ENCODE measurements at places on chromosomes 2 and 18. TPM values are rescaled to one million over a fixed set of nuclear protein-coding genes. Genes with fewer than 3 reads are reported as not detected.

DNA sequence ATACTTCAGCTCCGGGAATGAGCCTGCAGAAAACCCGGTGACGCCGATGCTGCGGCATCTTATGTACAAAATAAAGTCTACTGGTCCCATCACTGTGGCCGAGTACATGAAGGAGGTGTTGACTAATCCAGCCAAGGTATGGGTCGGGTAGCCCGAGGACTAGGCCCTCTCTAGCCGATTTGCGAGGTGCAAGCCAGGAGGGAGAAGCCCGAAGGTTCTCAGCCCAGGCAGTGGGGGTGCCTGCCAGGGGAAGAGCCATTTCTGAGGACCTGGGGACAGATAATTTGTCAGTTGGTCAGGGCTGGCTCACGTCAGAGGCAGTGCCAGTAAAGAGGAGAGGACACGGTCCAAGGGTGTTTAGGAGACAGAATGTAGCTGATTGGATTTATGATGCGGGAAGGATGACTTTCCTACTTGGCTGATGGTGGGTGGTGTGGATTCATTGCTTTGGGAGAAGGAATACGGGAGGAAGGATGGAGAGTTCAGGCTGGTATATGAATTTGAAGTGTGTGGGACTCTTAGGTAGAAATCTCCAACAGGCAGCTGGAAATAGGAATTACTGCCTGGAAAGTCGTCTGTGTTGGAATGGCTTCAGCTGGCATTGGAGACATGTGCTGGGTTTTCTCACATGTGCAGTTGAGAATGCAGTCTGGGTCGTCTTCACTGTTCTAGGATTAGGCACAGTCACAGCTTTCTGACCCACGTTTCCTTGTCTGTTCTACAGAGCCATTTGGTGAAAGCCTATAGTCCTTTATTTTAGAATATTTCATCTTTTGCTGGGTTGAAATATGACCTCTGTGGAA is 874 bp downstream of the NDUFAF7 start:
- H3K27ac ChIP-seq = no peak overlapping the region
- H3K4me1 ChIP-seq = peaks cover 22% of the 10 kb centered on the region
- peaks cover 34% of the 10 kb centered on the region for H3K36me3 ChIP-seq
- no peaks in the 10 kb centered on the region for H3K27me3 ChIP-seq

GALR1 gene
- not detected for total RNA-seq

GRCh38 chr2:230254152-230254881 is 28.8 kb downstream of the SP140 start:
- no peaks in the 10 kb centered on the region for H3K27me3 ChIP-seq
- H3K27ac ChIP-seq = no peak overlapping the region
- H3K36me3 ChIP-seq = peaks cover 27% of the 10 kb centered on the region

DNA sequence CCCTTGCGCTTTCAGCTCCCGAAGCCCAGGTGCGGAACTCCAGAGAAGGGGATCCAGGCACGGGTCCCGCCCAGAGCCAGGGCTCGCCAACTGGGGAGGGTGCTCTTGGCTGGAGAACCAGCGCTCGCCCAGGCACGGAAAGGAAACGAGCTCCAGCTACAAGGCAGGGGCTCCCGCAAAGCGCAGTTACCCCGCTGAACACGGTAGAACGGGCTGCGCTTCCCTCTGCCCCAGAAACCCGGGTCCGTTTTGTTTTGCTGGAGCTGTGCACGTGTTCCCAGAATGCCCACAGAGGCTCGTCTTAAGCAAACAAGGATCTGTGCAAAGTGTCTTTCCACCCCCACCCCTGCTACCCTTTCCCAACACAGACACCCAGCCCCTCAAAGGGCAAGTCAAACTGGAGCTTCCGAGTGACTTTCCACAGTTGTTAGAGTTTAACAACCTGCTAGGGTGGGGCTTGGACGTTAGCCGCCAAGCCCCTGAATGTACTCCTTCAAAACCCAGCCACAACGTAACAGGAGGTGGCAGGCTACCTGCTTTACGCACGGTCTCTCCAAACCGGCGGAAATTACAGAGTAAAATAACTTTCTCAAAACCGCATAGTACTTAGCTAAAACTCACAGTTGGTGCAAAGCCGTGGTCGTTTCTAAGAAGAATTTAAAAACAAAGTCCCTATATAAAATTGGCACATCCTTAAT is 775 bp downstream of the RNF125 start:
- H3K27me3 ChIP-seq = no peaks in the 10 kb centered on the region
- peaks cover 57% of the 10 kb centered on the region for H3K4me1 ChIP-seq
- DNase-seq = peak; percentile 71
- peak overlapping the region; percentile 99 for H3K27ac ChIP-seq

C2orf15 gene
- 0.35 TPM for total RNA-seq

DNA sequence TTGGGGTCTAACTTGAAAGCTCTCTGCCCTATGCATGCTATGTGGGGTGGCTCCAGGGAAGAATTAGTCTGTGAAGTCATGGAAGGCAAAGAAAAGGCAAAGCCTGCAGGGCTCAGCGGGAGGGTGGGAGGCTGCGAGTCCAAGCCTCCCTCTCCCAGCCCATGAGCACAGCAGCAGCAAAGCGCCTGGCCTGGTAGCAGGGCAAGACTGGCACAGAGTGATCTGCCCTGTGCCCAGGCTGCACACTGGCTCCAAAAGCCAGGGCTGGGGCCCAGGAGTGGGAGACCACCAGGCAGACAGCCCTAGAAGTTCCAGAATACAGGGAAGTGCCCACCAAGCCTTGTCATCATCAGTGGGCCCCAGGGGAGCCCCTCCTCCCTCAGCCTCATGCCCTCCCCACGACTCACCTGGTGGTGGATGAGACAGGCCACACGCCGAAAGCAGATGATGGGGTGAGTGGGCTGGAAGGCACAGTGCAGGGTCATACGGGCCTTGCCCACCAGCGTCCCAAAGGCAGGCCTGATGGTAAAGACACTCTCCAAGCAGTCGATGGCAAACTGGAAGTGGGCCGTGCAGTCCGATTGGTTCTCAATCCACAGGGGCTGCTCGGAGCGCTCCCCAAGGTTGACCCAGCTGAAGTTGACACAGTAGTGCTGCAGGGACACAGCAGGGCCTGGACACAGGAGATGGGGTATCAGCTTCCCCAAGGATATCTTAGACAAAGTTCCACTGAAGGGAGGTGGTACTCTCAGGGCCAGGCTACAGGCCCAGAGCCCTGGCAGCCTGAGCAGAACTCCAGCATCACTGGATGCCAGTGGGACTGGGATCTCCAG is 12.1 kb downstream of the CFAP65 start:
- H3K4me1 ChIP-seq = no peaks in the 10 kb centered on the region
- no peak for DNase-seq
- peaks cover 17% of the 10 kb centered on the region for H3K27me3 ChIP-seq
- no peaks in the 10 kb centered on the region for H3K36me3 ChIP-seq
- H3K27ac ChIP-seq = no peak overlapping the region
- H3K4me3 ChIP-seq = no peak overlapping the region

TCF23 gene
- not detected for total RNA-seq

DNA sequence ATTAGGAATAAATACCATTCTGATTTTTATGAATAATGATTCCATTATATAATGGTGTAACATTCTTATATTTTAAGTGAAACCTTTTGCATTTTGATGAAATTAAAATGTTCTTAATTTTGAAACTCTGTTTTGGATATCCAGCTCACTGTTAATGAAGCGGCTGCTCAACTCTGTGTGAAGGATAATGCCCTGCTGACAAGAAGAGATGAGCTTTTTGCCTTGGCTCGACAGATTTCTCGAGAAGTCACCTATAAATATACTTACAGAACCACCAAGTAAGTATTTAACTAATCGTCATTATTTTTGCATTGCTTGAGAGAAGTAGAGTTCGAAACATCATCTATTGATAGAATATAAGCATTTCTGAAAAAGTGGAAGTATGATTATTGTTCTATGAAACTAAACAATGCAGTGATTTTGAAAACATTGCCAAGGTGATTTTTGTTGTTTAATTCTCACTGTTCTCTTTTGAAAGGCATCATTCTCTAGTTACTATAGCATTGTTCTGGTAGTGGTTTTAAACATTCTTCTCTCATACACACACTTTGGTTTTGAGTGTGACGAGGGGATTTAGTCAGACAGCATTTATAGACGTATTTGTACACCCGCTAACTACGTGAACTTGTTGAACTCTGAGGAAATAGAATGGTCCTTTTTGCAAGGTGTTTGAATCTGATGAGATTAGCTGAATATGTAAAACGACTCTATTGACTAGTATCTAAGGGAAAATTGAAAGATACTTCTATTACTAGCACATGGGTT is 21.5 kb downstream of the NAB1 start:
- peaks cover 51% of the 10 kb centered on the region for H3K36me3 ChIP-seq
- H3K27me3 ChIP-seq = no peaks in the 10 kb centered on the region
- H3K27ac ChIP-seq = peak overlapping the region; percentile 6
- no peak for DNase-seq
- peaks cover 39% of the 10 kb centered on the region for H3K4me1 ChIP-seq

- no peak overlapping the region for H3K27ac ChIP-seq
- H3K27me3 ChIP-seq = no peaks in the 10 kb centered on the region
- H3K4me1 ChIP-seq = no peaks in the 10 kb centered on the region
- H3K36me3 ChIP-seq = peaks cover 64% of the 10 kb centered on the region
These were observed 50.9 kb upstream of the DYSF start for GRCh38 chr2:71402427-71402826.

DNA sequence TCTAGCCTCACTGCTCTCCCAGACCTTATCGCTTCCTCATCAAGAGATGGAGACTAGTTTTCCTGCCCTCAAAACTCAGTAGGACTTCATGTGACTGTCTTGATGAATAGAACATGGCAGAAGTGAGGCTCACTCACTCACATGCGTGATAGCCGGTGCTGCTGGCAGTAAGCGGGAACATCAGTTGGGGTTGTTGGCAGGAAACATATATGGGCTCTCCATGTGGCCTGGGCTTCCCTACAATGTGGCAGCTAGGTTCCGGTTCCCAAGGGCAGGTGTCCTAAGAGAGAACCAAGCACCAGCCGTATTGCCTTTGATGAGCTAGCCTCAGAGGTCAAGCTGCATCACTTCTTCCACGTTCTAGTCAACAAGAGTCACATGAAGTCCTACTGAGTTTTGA is 15.2 kb upstream of the FAHD2A start:
- no peaks in the 10 kb centered on the region for H3K27me3 ChIP-seq
- no peak for DNase-seq
- no peak overlapping the region for H3K27ac ChIP-seq
- H3K4me1 ChIP-seq = no peaks in the 10 kb centered on the region

DNA sequence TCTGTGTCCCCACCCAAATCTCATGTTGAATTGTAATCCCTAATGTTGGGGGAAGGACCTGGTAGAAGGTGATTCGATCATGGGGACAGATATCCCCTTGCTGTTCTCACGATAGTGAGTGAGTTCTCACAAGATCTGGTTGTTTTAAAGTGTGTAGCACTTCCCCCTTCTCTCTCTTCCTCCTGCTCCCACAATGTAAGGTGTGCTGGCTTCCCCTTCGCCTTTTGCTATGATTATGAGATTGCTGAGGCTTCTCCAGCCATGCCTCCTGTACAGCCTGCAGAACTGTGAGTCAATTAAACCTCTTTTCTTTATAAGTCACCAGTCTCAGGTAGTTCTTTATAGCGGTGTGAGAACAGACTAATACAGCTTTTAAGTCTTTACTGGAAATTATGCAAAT is 193.3 kb upstream of the RBBP8 start:
- H3K36me3 ChIP-seq = no peaks in the 10 kb centered on the region
- DNase-seq = no peak
- H3K27me3 ChIP-seq = peaks cover 9% of the 10 kb centered on the region
- H3K4me1 ChIP-seq = peaks cover 14% of the 10 kb centered on the region

TMEM198 gene
- 0.95 TPM for total RNA-seq

MRO gene
- not detected for total RNA-seq

- peaks cover 2% of the 10 kb centered on the region for H3K4me1 ChIP-seq
- H3K36me3 ChIP-seq = no peaks in the 10 kb centered on the region
- H3K27me3 ChIP-seq = no peaks in the 10 kb centered on the region
These were observed 278.4 kb downstream of the PRKCE start for GRCh38 chr2:45929674-45930395.

DNA sequence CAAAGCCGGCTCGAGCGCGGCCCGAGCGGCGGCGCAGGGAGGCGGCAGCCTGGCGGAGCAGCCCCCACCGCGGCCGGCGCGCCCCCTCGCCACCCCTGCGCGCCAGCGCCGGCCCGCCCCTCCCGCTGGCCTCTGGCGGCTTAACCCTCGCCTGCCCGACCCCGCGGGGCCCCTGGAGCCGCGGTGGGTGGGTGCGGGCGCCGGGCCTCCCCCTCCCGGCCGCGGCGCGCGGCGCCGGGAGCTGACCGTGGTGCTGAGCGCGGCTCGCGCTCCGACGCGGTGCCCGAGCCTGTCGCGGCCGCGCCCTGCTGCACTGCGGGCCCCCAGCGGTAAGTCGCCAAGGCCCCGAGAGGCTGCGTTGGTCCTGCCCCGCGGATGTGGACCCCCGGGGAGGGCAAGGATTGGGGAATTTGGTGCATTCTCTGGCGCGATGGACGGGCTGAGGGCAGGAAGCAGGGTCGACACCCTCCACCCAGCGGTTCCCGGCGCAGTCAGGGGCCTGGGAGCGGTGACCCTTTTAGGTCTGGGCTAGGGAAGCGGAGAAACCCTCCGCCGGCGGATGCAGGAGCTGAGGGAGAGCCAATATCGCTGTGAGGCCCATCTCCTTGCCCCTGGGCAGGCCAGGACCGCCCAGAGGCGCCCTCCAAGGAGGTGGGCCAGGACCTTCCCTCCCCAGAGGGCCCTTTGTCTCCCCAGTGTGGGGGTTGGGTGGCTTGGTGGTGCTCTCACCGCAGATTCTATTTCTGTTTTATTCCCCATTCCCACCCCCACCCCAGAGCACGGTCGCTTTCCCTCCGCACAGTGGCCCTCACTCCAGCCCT is 923 bp downstream of the AMER3 start:
- H3K4me3 ChIP-seq = no peak overlapping the region
- H3K36me3 ChIP-seq = no peaks in the 10 kb centered on the region
- no peak overlapping the region for H3K27ac ChIP-seq
- no peak for DNase-seq
- peaks cover 7% of the 10 kb centered on the region for H3K4me1 ChIP-seq
- peaks cover 40% of the 10 kb centered on the region for H3K27me3 ChIP-seq

DNA sequence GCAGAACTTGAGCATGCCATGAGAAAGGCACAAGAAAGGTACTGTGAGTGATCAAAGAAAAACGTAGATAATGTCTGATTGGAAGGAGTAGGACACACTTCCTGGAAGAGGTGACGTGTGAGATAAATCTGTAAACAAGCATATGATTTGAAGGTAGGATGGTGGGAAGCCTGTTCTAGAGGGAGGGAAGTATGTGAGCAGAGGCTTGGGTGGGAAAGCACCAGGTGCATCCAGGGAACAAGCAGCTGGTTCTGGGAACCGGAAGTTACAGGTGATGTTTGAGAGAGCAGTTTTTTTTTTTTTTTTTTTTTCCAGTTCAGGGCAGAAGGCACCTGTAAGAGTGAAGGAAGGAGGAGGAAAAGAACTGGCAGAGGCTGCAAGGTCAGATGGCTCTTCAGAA is 116.6 kb upstream of the EFEMP1 start:
- H3K27me3 ChIP-seq = no peaks in the 10 kb centered on the region
- DNase-seq = no peak
- no peaks in the 10 kb centered on the region for H3K4me1 ChIP-seq

RNMT gene
- total RNA-seq = 43.7 TPM

DNA sequence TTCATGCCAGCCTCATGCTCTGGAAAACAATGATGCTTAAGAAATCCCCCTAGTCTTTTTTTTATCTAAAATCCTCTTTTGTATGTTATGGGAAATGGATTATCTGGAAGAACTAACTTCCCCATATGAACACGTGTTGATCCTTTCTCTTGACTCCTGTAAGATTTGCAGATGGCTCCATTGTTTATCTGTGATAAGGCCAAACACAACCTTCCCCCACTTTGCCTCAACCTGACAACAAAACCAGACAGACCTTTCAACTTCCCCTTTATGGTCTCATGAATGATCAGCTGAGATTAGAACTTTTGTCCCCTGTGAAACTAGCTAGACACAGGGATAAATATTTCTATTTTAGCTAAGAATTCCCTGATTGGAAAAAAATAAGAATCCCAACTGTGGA is 828.0 kb upstream of the CDH2 start:
- H3K4me3 ChIP-seq = no peak overlapping the region
- no peaks in the 10 kb centered on the region for H3K36me3 ChIP-seq
- H3K4me1 ChIP-seq = no peaks in the 10 kb centered on the region
- H3K27ac ChIP-seq = no peak overlapping the region
- no peaks in the 10 kb centered on the region for H3K27me3 ChIP-seq

ALLC gene
- not detected for total RNA-seq

OSGEPL1 gene
- total RNA-seq = 8.0 TPM
